ENCODE measurements at places on chromosomes 3 and 15.

DNA sequence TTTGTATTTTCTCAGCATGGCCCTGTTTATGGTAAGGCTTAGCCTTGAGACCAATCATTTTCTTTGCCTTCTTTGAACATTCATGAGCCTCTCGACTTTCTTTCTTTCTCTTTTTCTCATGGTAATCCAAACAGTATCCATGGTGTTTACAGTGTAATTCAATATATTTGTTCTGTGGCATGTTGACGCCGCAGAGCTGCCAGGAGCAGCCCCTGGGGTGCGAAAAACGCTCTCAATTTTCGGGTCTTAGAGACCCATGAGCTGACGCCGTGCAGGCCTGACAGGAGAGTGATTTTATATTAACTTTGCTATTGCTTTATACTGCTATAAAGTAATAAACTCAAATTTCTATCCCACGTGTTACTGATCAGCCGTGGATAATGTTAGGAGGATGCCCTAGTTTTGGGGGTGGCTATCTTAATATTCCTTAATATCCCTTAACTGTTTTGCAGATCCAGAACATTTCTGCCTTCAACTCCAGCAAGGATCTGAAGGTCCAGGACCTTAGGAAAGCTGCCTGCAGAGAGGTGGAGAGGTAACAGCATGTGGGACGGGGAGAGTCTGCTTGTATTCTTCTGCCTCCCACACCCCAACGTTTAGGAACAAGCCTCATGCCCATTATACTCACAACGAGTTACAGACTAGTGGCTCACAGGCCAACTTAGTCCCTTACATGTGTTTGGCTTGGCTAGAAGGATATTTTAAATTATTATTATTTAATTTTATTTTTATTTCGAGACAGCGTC, 29.3 kb upstream of the MYO1E start:
- no peak for DNase-seq

DNA sequence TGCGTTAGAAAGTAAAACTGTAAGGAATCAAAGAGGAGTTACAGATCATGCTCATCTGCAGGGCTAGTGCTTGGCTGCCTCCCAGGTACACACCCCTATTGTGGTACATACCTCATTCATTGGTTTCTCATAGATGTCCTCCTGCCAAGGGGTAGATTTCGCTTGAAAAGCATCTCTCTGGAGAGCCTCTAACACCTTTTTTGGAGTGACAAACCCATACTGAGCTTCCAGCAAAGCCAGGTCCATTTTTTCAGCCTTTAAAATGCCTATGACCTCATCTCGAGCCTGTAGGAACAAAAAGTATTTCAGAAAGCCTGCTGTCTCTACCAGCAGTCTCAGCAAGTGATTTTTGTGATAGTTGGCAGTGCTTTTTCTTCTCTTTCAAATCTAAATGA, 112.1 kb downstream of the CMSS1 start:
- DNase-seq, result no peak

DNA sequence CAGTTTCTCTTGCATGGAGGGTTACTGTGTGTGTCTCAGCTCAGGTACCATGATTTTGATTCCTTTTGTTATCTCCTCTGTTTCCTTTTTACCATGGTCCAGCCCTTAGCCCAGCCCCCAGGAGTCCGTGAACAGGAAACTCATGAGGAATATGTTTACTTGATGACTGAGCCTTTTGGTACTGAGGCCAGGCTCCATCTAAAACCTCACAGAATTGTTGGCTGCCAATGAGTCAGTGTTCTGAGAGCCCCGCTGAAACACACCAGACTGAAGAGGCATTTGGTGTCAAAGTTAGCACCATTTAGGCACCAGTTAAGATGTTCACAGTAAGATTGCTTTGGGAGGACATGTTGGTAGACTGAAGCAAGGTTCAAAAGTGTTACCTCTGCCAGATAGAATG, 80.9 kb downstream of the DGKG start:
- no peak for DNase-seq

DNA sequence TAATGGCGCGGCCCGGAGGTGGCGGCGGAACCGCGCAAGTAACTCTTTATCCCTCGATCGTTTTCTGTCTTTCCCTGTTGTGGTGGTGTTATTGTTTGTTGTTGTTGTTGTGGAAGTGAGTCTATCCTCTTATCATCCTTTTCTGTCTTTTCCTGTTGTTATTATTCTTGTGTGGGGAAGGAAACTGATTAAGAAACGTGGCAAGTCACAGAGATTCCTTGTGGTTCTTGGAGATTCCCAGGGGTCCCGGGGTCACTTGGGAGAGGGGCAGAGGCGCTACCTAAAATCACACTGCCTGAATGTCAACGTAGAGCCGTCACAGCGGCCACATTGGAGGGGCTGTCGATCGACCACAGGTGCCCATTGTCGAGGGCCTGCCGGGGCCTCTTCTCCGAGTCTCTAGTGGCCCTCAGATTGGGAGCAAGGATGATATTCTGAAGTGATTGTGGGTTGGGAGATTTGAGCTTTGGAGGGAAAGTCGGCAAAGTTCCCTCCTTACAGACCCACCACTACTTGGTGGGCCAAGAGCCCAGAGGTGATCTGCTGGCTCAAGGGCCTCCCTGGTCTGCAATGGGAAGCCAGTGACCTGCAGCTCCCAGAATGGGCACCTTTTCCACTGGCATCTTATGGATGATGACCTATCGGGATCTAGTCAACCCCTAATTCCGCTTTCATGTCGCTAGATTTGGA, 790 bp downstream of the PARP14 start:
- no peak for DNase-seq

GRCh38 chr15:41656188-41656587, 4.0 kb upstream of the MGA start:
- no peak for DNase-seq

GRCh38 chr15:87604857-87605446, 651.6 kb downstream of the NTRK3 start:
- peak; percentile 15 for DNase-seq

- no peak for DNase-seq
These were observed 1.1 kb upstream of the EBLN2 start for GRCh38 chr3:73060302-73060723.

DNA sequence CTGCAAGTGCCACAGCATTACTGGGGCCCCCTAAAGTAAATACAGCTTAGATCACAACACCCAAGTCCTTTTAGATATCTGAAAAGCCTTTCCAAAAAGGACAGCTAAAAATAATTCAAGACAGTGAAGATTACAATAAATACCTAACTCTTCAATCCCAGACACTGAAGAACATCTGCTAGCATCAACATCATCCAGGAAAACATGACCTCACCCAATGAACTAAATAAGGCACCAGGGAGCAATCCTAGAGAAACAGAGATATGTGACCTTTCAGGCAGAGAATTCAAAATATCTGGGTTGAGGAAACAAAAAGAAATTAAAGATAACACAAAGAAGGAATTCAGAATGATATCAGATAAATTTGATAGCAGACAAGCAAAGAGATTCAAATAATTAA, 71.7 kb upstream of the TTC14 start:
- DNase-seq, result no peak

GRCh38 chr3:190180268-190180667, 59.6 kb upstream of the P3H2 start:
- peak; percentile 36 for DNase-seq

Measured in GM12865 (cell line).